NCI-H2107 (cell line): ENCODE measurements at places on chromosomes 2 and 18.
A peak's percentile ranks its signal among the peaks of the same experiment; 100 is the strongest.

DNA sequence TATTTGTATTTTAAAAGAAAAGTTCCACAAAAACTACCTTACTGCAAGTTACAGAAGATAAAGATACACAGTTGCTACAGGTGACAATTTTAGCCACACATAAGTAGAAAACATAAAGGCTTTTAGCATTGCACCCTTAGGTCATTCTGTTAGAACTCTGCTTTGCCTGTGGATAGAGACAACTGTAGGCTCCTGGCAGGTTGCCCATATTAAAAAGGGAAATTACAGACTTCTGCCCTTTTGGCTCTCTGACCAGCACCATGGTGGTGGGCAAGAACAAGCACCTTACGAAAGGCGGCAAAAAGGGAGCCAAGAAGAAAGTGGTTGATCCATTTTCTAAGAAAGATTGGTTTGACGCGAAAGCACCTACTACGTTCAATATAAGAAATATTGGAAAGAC is 223.3 kb downstream of the MC4R start:
- no peak for DNase-seq

DNA sequence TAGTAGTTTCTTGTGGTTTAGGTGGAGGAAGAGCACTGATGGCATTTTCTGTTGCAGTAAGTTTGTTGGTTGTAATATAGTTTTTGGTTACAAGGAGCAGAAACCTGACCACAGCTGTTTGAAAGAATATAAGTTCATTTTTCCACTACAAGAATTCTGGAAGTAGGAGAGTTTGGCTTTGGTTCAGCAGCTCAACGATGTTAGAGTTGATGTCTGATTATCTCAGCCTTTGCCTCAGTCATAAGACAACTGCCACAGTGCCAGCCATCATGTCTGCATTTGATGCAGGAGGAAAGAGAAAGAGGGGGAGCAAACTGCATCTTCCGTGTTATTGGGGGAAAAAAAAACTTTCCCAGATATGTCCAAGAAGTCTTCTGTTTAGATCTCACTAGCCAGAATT is 119.1 kb downstream of the LYPD1 start:
- no peak for DNase-seq

DNA sequence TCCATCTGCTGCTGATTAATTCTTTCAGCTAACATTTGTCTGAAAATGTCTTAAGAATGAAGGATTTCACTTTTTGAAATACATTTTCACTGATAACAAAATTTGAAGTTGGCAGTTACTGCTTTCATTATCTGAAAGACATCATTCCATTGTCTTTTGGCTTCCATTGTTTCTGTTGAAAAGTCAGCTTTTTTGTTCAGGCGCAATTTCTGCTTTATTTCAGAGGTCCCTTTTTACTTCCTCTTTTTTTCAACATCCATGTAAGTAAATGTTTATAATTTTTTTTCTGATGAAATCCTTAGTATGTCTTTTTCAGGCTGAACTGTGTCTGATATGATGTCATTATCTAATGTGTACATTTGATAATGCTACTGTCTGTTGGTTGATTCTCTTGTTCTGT is 184.2 kb downstream of the RND3 start:
- no peak for DNase-seq

DNA sequence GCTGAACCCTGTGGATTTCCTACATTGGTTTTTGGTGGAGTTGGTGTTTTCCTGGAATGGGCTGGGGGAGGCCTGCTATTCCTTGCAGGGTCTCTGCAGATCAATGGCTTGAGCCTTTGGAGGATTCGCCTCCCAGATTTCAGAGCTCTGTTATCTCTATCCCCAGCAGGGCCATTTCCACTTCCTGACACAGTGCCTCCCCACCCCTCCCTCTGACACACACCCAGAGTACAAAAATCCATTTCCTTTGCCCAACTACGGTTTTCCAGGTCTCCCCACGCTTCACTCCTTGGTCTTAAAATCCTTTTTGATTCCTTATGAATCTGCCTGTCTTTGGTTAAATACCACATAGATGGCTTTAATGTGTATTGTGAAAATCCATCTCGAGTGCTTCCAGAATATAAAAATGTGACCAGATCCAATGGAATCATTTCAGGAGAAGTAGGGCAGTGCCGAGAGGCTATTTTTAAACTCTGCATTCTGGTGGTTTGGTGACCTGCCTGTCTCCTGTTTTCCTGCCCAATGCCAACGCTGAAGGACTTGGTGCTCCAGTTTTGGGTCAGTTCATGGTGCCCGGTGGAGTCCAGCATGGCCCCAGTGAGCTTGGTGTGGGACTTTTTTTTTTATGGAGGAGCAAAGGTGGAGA is 60.9 kb downstream of the ARL4C start:
- DNase-seq: no peak

DNA sequence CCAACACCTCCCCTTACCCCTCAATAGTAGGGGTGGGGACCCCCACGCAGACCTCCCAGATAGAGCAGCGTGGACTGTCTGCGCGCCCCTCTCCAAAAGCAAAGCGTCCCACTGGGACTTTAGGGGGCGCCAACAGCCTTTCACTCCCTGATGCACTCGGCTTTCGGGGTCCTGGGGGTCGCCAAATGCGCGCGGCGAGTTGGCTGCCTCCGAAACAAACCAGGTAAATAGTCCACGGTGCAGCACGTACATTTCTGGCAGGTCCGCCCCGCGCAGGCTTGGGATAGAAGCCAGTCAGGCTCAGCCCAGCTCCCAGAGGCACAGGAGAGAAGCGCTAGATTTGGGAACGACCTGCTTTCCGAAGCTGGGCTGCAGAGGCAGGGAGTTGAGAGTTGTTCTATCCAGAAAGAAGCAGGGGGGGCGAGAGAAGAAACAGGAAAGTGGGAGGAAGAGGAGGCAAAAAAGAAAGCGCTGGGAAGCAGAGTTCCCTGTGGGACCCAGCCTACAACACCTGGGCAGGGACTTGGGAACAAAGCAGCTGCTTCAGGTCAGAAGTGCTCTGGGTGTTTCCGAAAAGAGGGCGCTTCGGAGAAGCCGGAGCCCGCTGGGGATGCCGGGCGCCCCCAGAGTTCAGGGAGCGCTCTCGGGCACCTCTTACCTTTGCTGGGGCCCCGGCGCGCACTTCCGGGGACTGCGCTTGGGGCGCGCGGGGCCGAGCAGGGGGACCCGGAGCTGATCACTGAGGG is 544 bp downstream of the EVA1A start:
- DNase-seq: no peak

- DNase-seq: no peak
Measured at GRCh38 chr2:216934623-216935022, 74.8 kb upstream of the TNP1 start.

GRCh38 chr2:203591642-203592041 is 56.5 kb upstream of the RAPH1 start:
- no peak for DNase-seq

- DNase-seq: peak; percentile 15
Measured at GRCh38 chr2:50863856-50864255, 168.1 kb downstream of the NRXN1 start.

- DNase-seq: no peak
Measured at GRCh38 chr2:10005461-10006235, 37.7 kb upstream of the KLF11 start.

DNA sequence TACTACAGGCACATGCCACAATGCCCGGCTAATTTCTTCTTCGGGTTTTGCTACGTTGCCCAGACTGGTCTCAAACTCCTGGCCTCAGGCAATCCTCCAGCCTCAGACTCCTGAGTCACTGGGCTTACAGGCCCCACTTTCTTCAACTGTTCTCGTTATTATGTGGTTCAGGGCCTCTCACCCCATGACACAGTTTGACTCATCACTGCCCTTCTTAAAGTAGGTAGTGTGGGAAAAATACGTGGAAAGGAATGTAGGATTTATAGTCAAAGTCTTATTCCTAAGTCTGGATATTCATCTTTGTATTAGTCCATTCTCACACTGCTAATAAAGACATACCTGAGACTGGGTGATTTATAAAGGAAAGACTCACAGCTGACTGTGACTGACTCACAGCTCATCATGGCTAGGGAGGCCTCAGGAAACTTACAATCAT is 19.4 kb downstream of the CENPA start:
- no peak for DNase-seq

- DNase-seq: no peak
Measured at GRCh38 chr2:152408254-152408653, 73.3 kb downstream of the FMNL2 start.

- no peak for DNase-seq
Measured at GRCh38 chr2:223621901-223622300, 19.7 kb upstream of the SCG2 start.

- peak; percentile 7 for DNase-seq
Measured at GRCh38 chr2:44291281-44292248, 16.3 kb downstream of the SLC3A1 start.

DNA sequence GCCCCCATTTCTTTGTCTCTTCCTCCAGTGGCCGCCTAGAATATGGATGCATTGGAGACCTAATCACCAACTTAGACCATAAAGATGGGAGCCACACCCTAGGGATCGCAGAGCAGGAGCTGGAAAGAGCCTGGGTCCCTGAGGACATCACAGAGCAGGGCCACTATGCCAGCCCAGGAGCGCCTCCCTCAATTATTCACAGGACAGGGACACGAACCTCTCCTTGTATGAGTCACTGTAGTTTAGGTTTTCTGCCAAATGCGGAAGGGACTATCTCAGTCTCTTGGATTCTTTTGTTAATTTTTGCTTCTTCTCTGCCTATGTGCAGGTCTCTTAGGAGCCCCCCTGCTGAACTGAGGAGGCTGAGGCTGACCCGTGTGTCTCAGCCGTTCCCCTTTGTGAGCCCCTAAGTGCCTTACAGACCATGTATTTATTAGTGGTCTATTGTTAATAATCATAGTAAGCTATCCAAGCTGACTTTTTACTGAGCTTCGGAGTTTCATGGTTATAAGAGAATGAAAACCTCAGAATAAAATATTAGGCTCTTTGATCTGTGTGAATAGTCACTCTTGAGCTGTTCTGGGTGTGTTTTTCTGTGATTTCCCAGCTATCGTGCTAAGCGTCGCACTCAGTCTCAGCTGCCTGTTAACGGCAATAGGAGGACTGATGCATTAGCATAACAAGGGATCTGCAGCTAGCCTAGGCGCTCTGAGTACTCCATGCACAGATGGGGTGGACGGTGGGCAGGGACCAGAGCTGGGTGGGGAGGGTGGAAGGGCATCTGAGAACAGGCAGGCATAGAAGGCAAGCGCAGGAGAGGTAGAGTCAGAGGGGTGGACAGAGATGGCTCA is 12.7 kb upstream of the PTPN4 start:
- no peak for DNase-seq

- no peak for DNase-seq
Measured at GRCh38 chr2:44126106-44126797, 42.4 kb upstream of the PPM1B start.

GRCh38 chr18:53268455-53268854 is 928.5 kb downstream of the DCC start:
- no peak for DNase-seq

GRCh38 chr2:29219374-29219773 is 104.2 kb downstream of the CLIP4 start:
- DNase-seq: no peak
